Germinal center (tissue), 1 donor: ENCODE measurements at places on chromosomes 6 and 20.

DNA sequence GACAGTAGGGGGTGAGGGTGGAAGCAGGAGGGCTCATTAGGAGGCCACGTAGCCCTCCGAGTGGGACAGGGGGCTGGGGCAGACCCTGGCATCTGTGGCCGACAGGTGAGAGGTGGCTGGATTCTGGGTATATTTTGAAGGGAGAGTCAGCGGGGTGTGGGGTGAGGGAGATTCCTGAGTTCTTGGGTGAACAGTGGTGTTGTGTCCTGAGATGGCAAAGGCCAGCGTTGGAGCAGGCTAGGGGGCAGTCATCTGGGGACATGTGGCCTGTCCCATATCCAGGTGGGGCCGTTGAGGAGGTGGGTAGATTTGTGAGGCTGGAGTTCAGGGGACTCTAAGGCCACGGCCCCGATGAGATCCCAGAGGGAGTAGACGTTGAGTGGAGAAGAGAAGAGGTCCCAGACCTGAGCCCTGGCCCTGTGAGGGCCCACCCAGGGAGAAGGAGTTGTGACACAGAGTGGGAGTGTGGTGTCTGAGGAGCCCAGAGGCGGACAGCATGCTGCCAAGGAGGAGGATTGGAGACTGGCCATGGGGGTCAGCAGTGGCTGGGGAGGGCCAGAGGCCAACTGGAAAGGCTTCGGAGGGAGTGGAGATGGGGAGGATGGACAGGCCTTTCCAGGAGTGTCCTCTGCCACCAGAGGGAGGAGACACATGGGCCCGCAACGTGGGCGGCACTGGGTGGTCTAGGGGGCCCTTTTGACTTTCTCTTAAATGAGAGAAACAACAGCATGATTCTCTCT, 19.6 kb downstream of the PACSIN1 start:
- no peak for DNase-seq

- no peak for DNase-seq
Observed at GRCh38 chr6:7332090-7332745, 19.2 kb upstream of the SSR1 start.

DNA sequence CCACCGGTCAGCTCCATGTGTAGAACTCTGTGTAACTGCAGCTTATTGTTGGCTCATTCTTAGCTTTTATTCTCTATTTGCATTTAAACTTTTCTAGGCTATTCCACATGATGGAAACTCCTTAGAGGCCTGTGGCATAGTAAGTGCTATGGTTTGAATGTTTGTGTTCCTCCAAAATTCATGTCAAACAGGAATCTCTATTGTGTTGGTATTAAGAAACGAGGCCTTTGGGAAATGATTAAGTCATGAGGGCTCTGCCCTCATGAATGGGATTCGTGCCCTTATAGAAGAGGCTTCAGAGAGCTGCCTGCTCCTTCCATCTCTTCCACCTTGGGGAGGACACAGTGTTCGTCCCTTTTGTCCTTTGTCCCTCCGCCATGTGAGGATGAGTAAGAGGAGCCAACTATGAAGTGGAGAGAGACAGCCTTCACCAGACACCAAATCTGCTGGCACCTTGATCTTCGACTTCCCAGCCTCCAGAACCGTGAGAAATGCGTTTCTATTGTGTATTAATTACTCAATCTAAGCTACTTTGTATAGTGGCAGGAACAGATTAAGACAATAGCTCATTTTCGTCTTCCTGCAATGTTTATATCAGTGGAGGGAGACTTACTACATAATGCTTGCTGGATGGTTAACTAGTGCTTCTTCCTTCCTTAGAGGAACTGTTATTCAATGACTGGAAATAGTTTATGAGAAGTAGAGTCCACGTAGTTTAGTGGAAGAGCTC, 361.1 kb downstream of the FARS2 start:
- DNase-seq, result no peak

GRCh38 chr6:6829872-6830685, 241.6 kb downstream of the LY86 start:
- DNase-seq, result no peak

- DNase-seq, result no peak
Observed at GRCh38 chr6:100455230-100456124, 9.2 kb downstream of the SIM1 start.

- no peak for DNase-seq
Observed at GRCh38 chr6:31851485-31851832, 11.2 kb downstream of the NEU1 start.

GRCh38 chr20:3652676-3653596, 10.3 kb downstream of the GFRA4 start:
- no peak for DNase-seq

DNA sequence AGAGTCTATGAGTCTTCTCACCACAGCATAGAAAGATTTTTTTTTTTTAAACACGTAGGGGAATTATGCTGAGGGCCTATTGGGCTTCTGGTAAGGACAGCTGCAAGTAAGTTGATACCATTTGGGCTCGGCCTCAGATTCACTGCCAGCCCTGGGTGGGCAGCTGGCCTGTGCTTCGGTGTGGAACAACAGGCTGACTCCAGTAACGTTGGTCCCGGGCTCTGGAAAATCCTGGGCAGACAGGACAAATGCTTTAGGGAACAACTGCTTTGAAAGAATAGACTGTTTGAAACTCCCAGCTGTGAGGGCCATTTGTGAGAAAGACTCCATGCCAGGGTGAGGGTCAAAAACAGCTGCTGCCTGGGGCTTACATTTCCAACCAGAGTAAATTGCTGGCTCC, 366.5 kb downstream of the QKI start:
- no peak for DNase-seq

- DNase-seq, result no peak
Observed at GRCh38 chr20:1182106-1182505, 2.7 kb downstream of the TMEM74B start.

DNA sequence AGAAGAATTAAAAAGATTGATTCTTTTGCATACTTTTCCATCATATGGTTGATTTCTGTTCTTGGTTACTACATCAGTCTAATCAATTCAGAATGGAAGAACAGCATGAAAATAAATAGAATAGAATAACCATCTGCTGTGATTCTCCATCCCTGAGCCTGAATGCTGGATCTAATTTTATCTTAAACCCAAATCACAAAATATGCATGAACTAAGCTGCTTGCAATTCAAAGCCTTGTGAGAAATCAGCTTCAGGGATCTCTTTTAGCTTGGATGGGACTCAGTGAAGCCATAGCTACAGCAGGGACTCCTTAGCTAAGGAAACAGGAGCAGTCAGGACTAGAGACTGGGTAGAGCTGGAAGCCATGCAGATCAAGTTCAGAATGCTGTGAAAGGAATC, 74.1 kb downstream of the TPBG start:
- no peak for DNase-seq

DNA sequence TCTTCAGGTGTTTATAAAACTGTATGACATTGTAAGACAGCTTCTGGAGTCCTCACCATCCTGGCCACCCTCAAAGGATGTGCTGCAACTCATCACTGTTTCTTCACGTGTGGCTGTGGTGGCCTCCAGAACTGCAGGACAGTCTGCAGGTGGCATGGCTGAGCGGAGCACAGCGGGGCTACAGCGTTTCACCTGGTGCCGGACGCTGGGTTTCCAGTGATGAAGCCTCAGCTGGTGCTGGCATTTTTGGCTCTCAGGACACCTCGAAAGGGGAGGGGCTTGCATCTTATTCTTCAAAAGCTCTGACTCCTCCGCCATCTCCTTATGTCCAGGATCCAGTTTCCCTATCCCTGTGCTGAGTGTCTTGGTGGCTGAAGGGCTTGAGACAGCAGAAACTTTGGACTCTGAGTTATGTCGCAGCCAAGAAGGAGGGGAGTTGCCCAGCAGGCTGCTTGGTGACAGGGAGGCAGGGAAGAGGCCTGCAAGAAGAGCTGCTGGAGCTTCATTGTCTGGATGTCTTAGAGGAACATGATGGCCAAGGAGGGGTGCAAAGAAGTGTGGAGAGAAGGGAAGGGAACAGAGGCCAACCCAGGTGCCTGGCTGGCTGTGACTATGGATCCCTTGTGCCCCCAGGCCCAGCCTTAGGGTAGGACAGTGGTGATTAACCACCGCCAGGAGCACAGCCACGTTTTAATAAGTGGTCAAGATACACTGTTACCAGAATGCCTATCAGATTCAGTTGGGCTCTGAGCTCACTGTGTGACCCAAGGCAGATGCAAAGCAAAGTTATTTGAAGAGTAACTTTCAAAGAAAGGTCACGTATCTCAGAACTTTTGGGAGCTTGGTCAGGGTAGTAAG, 58.7 kb downstream of the GTF2H5 start:
- DNase-seq, result no peak

DNA sequence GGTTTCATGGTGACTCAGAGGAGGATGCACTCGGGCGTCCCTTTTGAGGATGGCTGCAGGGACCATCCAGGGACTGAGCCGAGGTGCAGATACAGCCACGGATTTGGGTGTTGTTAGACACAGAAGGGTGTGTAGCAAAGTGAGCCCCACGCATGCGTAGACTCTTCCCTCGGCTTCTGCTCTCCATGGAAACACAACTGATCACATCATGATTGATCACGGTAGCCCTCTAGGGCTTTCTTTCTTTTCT, 606 bp upstream of the ULBP1 start:
- peak; percentile 16 for DNase-seq

- DNase-seq, result no peak
Observed at GRCh38 chr6:37946057-37946456, 126.5 kb downstream of the ZFAND3 start.

- no peak for DNase-seq
Observed at GRCh38 chr6:74579794-74580193, 626.1 kb downstream of the COL12A1 start.

GRCh38 chr6:88476388-88476787, 310.2 kb upstream of the CNR1 start:
- DNase-seq, result no peak

- DNase-seq, result peak; percentile 41
Observed at GRCh38 chr20:61886721-61887595, 178.7 kb downstream of the TAF4 start.

- DNase-seq, result no peak
Observed at GRCh38 chr6:128487055-128487454, 33.3 kb downstream of the PTPRK start.

GRCh38 chr6:105832313-105832761, 253.8 kb upstream of the PRDM1 start:
- no peak for DNase-seq

GRCh38 chr6:169866140-169866534, 114.7 kb downstream of the ERMARD start:
- no peak for DNase-seq

DNA sequence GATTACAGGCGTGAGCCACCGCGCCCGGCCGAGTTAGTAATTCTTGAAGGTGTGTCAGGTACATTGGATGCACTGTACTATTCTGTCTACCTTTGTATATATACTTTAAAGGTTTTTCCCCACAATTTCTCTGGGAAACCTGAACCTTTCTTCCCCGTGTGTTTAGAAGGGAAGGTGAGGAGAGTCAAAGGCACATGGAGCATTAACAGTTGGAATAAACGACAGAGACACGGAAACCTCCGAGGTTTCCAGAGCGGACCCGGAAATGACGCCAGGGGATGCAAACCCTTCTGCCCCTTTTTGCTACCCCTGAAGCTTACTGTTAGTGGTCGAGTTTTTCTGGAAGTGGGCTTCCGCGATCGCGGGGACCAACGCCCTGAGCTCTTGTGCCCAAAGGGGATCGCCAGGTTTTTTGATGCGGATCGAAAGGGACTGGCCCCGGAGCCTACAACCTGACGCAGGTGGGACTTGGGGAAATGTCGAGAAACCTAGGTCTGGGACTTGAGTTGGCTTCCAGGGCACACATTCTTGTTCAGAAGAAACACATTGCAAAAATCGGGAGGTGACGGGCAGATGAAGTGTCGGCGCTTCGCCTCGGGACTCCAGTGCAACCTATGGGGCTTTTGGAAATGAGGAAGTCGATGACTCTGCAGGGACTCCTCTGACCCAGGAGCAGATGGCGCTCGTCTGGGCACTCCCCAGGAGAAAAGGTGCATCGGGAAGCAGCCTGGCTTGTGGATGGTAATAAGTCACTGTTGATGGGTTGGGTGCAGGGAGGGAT, 218.2 kb downstream of the OR2B2 start:
- peak; percentile 60 for DNase-seq

- DNase-seq, result no peak
Observed at GRCh38 chr6:122315842-122316241, 83.6 kb upstream of the HSF2 start.

- no peak for DNase-seq
Observed at GRCh38 chr20:2890742-2891141, 17.5 kb downstream of the PTPRA start.

- no peak for DNase-seq
Observed at GRCh38 chr6:109318328-109318876, 63.9 kb downstream of the CD164 start.

DNA sequence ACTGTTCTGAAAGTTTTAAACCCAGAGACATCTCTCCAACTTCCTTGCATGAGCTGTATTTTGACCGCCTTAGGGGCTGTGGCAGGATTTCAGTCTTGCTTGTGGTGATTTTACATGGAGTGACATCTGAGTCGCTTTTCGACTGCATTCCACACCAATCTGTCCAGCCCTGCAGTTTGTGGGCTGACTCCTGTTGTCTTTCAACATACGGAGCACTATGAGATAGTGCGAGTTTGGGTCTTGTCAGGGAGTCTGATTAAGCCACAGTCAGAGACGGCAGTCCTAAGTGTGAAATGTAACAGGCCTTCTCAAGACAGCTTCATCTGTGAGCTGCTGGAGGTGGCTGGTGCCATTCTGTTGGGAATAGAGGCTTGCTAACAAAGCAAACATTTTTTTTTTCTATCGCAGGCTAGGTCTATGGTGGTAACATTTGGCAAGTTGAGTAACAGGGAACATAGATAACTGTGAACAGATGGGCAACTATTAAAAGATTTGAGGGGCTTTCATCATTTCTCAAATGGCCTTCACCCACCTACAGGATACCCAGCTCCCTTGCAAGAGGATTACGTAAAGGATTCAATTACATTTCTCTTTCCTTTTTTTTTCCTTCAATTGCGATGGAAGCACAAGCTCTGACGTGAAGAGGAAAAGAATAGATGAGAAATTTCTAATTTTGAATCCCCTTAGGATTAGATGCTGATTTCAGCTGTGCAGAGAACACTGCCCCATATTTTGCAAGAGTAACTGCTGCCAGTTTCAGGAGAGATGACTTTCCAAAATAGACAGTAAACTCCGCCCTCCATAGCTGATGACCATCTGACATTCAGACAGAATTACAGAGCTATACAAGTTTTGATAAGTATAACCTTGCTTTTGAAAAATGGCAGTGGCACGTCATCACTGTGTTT, 25.1 kb downstream of the CAP2 start:
- DNase-seq, result no peak

DNA sequence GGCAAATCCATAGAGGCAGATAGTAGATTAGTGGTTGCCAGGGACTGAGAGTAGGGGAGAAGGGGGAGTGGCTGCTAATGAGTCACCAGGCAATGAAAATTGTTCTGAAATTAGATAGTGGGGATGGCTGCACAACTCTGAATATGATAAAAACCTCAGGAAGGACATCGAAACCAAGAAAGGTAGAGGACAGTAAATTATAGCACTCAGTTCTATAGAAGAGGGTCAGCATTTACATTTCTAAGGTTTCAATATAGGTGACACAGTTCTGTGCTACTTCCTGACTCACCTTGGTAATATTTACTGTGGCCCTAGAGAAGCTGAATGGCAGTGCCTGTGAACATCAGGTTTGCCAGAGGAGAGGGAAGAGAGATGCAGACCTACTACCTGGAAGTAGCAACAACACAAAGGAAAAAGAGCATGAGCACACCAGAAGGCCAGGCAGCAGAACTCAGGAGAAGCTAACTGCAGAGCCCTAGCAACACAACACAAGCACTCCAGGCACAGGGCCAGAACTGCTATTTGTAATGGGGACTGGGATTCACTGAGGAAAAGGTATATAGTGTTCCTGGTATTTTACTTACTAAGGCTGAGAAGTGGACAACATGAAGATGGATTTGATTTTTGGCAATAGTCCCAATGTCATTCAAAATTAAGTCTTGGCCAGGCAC, 75.9 kb downstream of the PLCG1 start:
- DNase-seq, result no peak
